ENCODE measurements at places on chromosomes 3 and 15. TPM values are rescaled to one million over a fixed set of nuclear protein-coding genes. Genes with fewer than 3 reads are reported as not detected.

GRCh38 chr15:55658886-55659285 lies 70.7 kb upstream of the PYGO1 start:
- H3K4me3 ChIP-seq, result no peak overlapping the region
- H3K27ac ChIP-seq, result no peak overlapping the region
- H3K4me1 ChIP-seq, result peaks cover 2% of the 10 kb centered on the region
- H3K36me3 ChIP-seq, result no peaks in the 10 kb centered on the region
- H3K27me3 ChIP-seq, result no peaks in the 10 kb centered on the region

SCAPER gene
- 9.7 TPM for total RNA-seq

GRCh38 chr3:71728632-71729342 lies 3.6 kb upstream of the EIF4E3 start:
- H3K4me1 ChIP-seq, result peaks cover 2% of the 10 kb centered on the region
- DNase-seq, result no peak
- peaks cover 48% of the 10 kb centered on the region for H3K27me3 ChIP-seq
- no peaks in the 10 kb centered on the region for H3K36me3 ChIP-seq

- DNase-seq, result no peak
- H3K27ac ChIP-seq, result no peak overlapping the region
- H3K4me1 ChIP-seq, result no peaks in the 10 kb centered on the region
- no peaks in the 10 kb centered on the region for H3K27me3 ChIP-seq
- no peak overlapping the region for H3K4me3 ChIP-seq
- peaks cover 6% of the 10 kb centered on the region for H3K36me3 ChIP-seq
Observed at GRCh38 chr3:114329823-114330222, 36.0 kb downstream of the TIGIT start.

- no peaks in the 10 kb centered on the region for H3K27me3 ChIP-seq
- no peak overlapping the region for H3K4me3 ChIP-seq
- H3K27ac ChIP-seq, result no peak overlapping the region
- H3K36me3 ChIP-seq, result peaks cover 21% of the 10 kb centered on the region
Observed at GRCh38 chr15:48592221-48592731, 53.2 kb downstream of the FBN1 start.

CHRNA7 gene
- not detected for total RNA-seq

NR1I2 gene
- total RNA-seq, result not detected

DNA sequence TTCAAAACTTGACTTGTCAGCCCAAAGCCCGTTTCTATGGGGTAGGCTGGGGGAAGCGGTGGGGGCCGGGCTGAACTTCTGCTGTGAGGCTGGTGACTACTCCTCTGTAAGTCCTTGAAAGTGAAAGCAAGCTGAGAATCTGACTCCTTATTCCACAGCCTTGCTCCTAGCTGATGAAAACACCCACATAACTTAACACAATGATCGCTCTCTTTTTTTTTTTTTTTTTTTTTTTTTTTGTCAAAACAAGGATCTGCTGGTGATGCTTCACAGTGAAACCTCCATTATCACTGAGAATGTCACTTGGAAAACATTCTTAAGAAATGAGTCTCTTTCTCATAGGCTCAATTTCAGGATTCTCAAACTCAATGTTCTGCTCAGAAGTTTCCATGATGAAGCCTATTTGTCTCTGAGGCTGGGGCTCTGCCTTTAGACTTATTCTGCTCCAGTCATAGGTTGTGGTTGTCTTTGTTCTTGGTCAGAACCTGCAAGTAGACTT lies 31.4 kb upstream of the TKT start:
- H3K4me1 ChIP-seq, result peaks cover 6% of the 10 kb centered on the region
- no peaks in the 10 kb centered on the region for H3K27me3 ChIP-seq
- no peak overlapping the region for H3K4me3 ChIP-seq
- DNase-seq, result peak; percentile 76
- H3K36me3 ChIP-seq, result peaks cover 26% of the 10 kb centered on the region

DNA sequence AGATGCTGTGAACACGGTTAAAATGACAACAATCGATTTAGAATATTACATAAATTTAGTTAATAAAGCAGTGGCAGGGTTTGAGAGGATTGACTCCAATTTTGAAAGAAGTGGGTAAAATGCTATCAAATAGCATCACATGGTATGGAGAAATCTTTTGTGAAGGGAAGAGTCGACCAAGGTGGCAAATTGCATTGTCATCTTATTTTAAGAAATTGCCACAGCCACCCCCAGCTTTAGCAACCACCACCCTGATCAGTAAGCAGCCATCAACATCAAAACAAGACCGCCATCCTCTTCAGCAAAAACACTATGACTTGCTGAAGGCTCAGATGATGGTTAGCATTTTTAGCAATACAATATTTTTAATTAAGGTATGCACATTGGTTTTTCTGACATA lies 5.7 kb upstream of the CCR5 start:
- no peaks in the 10 kb centered on the region for H3K36me3 ChIP-seq
- H3K27ac ChIP-seq, result no peak overlapping the region
- H3K27me3 ChIP-seq, result peaks cover 44% of the 10 kb centered on the region
- no peak for DNase-seq
- no peaks in the 10 kb centered on the region for H3K4me1 ChIP-seq

DNA sequence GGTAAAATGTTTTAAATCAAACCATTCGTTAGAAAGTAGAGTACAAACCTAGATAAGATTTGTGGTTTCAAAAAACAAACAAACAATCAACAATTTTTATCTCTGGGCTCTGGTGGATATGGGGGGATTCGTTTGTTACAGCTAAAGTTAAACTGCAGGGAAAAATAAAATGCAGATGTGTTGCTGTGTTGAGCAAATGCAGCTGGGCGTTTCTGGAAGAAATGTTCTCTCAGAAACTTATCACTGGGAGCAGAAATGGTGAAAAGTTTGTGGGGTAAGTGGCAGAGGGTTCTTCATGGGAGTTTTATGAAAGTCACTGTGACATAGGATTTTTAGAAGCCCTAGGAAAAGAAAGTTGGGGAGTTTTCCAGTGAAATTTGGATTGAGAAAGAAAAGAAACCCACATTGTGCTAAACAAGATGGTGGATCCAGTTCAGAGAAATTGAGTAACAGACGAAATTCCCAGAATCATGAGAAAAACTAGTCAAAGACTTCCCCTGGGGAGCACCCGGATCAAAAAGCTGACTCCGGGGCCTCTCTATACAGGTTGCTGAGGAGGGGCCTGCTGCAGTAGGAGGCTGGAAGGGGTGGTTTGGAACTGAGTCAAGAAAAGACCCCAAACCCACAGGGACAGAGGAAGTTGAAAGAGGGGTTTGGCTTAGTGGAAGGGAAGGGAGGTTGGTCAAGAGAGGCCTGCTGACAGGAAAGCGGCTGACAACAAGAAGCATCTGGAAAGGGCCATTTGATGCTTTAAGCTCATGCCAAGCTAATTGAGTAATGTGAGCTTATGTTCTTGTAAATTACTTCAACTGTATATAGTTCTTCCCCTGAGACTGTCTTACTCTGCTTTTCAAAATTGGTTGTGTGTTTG lies 108.7 kb downstream of the RARB start:
- H3K27me3 ChIP-seq, result no peaks in the 10 kb centered on the region
- DNase-seq, result no peak
- H3K4me3 ChIP-seq, result no peak overlapping the region
- no peak overlapping the region for H3K27ac ChIP-seq
- H3K4me1 ChIP-seq, result no peaks in the 10 kb centered on the region
- no peaks in the 10 kb centered on the region for H3K36me3 ChIP-seq

AMT gene
- total RNA-seq, result 0.36 TPM

GRCh38 chr3:187072102-187072501 lies 67.2 kb downstream of the RPL39L start:
- H3K27me3 ChIP-seq, result no peaks in the 10 kb centered on the region
- no peak for DNase-seq
- H3K4me3 ChIP-seq, result no peak overlapping the region
- no peak overlapping the region for H3K27ac ChIP-seq
- H3K36me3 ChIP-seq, result no peaks in the 10 kb centered on the region
- no peaks in the 10 kb centered on the region for H3K4me1 ChIP-seq

DNA sequence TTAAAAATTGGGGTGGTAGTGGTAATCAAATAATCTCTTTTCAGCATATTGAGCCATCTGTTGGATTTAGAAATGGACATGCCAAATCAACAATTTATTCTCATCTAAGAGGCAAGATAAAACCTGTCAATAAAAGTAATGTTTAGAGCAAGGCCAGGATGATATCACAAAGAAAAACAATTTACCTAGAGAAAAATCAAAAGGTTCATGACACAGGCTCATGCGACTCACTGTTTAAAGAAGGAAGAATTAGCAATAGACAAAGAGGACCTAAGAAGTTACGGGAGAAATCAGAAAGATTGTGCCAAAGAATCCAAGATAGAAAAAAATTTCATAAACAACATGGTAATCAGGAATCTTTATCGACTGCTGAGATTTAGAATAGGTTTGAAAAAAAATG lies 868.5 kb upstream of the GBE1 start:
- H3K36me3 ChIP-seq, result no peaks in the 10 kb centered on the region
- H3K27ac ChIP-seq, result no peak overlapping the region
- H3K27me3 ChIP-seq, result no peaks in the 10 kb centered on the region
- no peaks in the 10 kb centered on the region for H3K4me1 ChIP-seq

ACAN gene
- total RNA-seq, result 0.54 TPM

DNA sequence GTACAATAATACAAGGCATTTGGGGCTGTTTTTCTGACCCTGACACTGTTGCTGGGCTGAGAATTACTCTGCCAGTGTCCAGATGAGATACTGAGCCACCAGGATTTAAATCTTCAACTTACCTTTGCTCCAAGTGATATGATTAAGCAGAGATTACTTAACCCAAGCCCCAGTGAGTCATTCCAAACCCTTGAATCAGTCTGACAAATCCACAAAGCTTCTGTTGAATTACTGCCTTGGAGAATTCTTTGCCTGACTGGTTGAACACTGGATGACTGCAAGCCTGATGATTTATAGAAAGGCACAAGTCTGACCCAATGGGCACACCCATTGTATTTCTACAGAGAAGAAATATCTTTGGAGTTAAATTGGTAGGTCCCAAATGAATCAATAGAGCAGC lies 88.2 kb upstream of the TSC22D2 start:
- H3K27ac ChIP-seq, result no peak overlapping the region
- H3K4me1 ChIP-seq, result peaks cover 7% of the 10 kb centered on the region
- no peak overlapping the region for H3K4me3 ChIP-seq
- H3K27me3 ChIP-seq, result no peaks in the 10 kb centered on the region

- H3K27ac ChIP-seq, result no peak overlapping the region
- no peaks in the 10 kb centered on the region for H3K4me1 ChIP-seq
Observed at GRCh38 chr3:39573392-39573791, 105.9 kb downstream of the MOBP start.

DNA sequence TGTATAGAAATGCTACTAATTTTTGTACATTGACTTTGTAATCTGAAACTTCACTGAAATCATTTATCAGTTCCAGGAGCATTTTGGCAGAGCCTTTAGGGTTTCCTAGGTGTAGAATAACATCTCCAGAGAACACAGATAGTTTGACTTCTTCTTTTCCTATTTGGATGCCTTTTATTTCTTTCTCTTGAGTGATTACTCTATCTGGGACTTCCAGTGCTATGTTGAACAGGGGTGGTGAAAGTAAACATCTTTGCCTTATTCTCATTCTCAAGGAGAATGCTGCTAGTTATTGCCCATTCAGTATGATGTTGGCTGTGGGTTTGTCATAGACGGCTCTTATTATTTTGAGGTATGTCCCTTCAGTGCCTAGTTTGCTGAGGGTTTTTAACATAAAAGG lies 697.9 kb upstream of the ROBO1 start:
- no peak overlapping the region for H3K27ac ChIP-seq
- no peak for DNase-seq
- no peaks in the 10 kb centered on the region for H3K27me3 ChIP-seq
- H3K4me1 ChIP-seq, result no peaks in the 10 kb centered on the region
- H3K36me3 ChIP-seq, result no peaks in the 10 kb centered on the region
- no peak overlapping the region for H3K4me3 ChIP-seq

GOLGA6B gene
- total RNA-seq, result not detected

DNA sequence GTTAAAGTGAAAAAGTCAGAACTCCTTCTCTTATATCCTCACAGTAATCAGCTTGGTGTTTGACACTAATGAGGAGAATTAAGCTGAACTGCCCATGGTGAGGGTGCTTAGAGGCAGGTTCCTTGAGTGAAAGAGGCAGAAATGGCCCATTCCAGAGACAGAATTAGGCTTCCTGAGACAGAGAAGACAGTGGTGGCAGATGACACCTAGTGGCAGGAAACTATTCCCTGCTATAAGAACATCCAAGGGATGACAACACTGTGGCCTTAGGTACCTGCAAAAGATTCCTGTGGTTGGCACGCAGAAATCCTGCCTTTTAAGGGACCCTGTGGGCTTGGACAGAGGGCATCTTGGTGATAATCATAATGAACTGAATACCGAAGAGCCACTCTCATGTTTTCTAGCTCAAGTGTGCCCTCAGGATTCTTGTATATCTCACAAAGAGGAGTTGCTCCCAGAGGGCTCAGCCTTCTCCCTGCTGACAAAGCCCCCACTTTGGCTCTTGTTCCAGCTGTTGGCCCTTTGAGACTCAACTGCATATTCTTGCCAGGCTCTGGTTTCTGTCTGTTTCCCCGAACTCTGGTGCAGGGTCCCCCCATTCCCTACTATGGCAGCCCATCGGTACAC lies 56.0 kb downstream of the KBTBD12 start:
- no peak overlapping the region for H3K4me3 ChIP-seq
- peak; percentile 60 for DNase-seq
- no peaks in the 10 kb centered on the region for H3K4me1 ChIP-seq
- no peak overlapping the region for H3K27ac ChIP-seq
- peaks cover 51% of the 10 kb centered on the region for H3K27me3 ChIP-seq
- no peaks in the 10 kb centered on the region for H3K36me3 ChIP-seq

GRCh38 chr15:70869346-70869745 lies 15.4 kb upstream of the LARP6 start:
- H3K27me3 ChIP-seq, result no peaks in the 10 kb centered on the region
- no peak for DNase-seq

- no peaks in the 10 kb centered on the region for H3K4me1 ChIP-seq
- no peak overlapping the region for H3K4me3 ChIP-seq
- peaks cover 2% of the 10 kb centered on the region for H3K27me3 ChIP-seq
- DNase-seq, result no peak
- H3K36me3 ChIP-seq, result no peaks in the 10 kb centered on the region
Observed at GRCh38 chr3:170976190-170976519, 50.4 kb downstream of the SLC2A2 start.

GRCh38 chr3:120302361-120302760 lies 17.3 kb upstream of the GPR156 start:
- peaks cover 2% of the 10 kb centered on the region for H3K27me3 ChIP-seq
- no peak overlapping the region for H3K27ac ChIP-seq
- DNase-seq, result peak; percentile 5
- H3K4me1 ChIP-seq, result no peaks in the 10 kb centered on the region
- no peaks in the 10 kb centered on the region for H3K36me3 ChIP-seq
- H3K4me3 ChIP-seq, result no peak overlapping the region

- H3K4me1 ChIP-seq, result peaks cover 8% of the 10 kb centered on the region
- H3K4me3 ChIP-seq, result no peak overlapping the region
- peak; percentile 99 for DNase-seq
- no peaks in the 10 kb centered on the region for H3K27me3 ChIP-seq
- no peaks in the 10 kb centered on the region for H3K36me3 ChIP-seq
Observed at GRCh38 chr3:40504636-40505430, 1.0 kb upstream of the ZNF620 start.

GRCh38 chr15:65292938-65293518 lies 2.8 kb upstream of the RNU5A-1 start:
- peaks cover 7% of the 10 kb centered on the region for H3K27me3 ChIP-seq
- no peaks in the 10 kb centered on the region for H3K4me1 ChIP-seq
- DNase-seq, result no peak
- no peak overlapping the region for H3K4me3 ChIP-seq
- H3K27ac ChIP-seq, result no peak overlapping the region

Data from IMR-90 (cell line).